NCI-H226 (cell line): ENCODE measurements at places on chromosomes 4 and X.
A peak's percentile ranks its signal among the peaks of the same experiment; 100 is the strongest.

GRCh38 chrX:80285131-80285773 is 135.0 kb upstream of the TENT5D start:
- DNase-seq: no peak

DNA sequence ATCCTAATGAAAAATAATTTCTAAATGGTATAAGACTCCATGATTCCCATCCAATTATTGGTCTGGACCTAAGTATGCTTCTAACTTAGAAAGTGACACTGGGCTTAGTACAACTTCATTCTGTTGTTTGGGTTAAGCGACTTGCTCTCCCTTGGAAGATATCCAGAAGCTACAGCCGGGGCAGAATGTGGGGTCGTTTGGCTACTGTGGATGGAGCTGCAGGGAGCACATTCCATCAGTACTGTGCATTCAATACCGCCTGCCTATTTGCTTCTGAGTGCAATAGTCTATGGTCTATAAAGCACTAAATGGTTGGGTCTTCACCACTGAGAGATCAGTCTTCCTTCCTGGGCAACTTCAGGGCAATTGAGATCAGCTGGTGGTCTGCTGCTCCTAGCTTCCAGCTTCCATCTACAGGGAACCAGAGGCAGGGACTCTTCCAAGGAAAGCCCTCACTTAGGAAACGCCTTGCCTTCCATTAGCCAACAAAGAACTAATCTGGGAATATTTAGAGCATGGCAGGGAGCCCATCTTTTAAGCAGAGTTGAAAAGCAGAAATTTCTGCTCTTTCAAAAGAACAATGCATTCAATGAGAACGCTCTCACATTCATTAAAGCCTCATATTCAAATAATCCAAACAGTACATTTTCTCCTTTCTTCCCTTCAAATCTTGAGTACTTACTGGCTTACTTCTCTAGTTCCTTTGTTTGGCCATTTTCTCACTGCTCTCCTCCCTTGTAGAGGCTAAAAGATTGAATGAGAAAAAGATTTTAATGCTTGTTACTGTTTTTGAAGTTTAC is 1049.9 kb upstream of the TENM3 start:
- no peak for DNase-seq

DNA sequence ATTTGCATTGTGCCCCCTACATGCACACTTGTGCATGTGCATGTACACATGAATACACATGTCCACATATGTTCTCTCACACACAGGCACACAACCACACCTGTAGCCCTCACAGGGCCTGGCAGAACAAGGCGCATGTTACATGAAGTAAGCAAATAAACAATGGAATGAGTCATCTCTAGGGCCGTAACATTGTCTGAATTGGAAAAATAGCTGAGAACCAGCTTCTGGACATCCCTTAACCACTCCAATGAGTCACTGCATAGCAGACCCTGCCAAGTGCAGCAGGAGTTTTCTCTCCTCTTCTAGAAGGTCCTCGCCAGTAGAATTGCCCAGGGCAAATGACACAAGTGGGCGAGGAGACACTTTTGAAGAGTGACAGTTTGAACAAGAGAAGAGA is 66.1 kb downstream of the MAGEA10 start:
- DNase-seq: peak; percentile 77

DNA sequence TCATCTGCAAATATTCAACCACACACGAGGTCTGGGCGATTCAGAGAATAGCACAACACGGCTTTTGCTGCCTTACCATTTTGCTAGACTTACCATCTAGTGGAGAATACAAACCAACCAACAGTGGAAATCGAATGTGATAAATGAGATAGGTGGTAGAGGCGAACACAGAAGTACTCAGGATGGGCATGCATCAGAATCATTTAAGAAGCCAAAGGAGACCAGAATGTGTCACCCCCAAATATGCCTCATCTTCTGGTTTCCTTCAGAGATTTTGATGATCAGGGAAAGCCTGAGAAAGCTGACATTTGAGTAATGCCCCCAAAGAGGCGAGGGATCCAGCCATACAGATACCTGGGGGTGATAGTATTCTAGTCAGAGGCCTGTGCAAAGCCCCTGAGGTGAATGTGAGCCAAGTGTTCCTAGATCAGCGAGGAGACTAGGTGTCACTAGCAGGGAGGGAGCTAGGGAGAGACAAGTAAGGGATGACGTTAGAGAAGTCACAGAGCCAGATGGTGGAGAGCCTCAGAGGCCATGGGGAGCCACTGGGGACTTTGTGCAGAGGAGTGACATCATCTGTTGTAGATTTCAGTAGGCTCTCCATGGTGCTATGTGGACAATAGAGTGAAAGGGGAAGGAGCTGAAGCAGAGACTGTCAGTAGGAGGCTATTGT is 1.7 kb downstream of the MTMR1 start:
- DNase-seq: no peak

DNA sequence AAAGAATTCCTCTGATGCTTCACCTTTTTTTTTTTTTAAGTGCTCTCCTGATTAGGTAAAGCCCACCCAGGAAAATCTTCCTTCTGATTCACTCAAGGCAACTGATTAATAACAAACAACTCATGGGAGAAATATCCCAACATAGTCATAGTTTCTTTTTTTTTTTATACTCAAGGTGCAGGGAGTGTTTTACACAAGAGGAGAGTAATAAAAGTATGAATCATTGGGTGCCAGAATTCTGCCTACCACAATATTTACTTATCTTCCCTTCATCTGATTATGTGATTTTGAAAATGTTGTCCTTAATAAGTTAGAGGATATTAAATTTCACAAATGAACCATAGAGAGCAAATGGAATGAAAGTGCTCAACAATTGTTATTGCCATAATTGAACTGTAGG is 329.9 kb downstream of the TECRL start:
- DNase-seq: no peak
